DMS53 (cell line): ENCODE measurements at places on chromosomes 16 and 17.
A peak's percentile ranks its signal among the peaks of the same experiment; 100 is the strongest.

DNA sequence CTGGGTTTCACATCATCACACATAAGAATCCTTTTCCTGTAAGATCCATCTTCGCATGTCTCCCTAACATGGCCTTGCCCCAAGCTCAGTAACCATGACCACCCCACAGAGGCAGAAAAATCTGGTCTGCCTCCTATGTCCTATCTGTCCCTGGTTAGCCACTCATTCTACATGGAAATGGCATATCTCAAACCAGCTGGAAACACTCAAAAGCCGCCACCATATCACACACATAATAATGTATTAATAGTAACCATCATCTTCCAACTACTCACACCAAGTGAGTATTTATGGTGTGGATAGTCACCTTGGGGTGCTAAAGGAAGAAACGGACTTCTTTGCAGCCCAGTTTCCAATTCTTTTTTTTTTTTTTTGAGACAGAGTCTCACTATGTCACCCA is 11.4 kb downstream of the FAM117A start:
- DNase-seq: no peak

DNA sequence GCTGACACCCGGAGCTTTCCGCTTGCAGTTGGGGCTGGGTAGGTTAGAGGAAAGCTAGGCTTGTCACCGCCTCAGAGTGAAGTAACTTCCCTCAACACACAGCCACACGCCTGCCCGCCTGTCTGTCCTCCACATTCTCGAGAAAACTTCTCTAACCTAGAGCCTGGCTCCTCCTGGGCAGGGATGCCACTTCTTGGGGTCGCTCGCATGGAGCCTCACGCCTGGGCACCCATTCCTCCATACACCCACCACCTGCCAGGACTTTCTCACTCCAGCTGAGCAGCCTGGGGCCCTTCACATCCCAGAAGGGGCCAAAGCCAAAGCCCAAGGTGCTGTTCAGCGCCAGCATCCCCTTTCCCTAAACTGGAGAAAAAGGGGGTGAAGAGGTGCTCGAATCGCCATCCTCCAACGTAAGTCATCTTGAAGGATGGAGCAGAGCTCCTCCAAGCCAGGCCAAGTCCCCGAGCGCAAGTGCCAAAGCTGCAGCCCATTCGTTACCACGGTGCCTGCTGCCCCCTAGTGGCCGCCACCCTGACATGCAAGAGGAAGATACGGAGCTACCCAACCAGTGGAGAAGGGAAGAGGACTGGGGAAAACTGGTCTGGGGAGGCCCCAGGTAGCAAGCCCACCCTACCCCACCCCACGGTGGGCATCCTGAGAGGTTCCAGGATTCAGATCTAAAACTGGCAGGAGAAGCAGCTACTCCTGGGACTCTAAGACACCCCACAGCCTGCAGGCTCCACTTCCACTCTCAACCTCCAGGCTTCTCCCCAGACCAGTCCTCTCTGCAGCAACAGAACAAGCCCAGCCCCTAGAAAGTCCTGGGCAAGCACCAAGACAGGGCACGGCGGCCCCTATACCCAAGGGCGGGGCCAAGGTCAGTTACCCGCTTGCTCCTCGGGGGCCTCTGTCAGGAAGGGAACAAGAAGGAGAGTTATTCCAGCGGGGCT is 63.1 kb downstream of the MYO18A start:
- peak; percentile 73 for DNase-seq

GRCh38 chr16:31331807-31332301 is 23.1 kb upstream of the ITGAX start:
- DNase-seq: no peak

DNA sequence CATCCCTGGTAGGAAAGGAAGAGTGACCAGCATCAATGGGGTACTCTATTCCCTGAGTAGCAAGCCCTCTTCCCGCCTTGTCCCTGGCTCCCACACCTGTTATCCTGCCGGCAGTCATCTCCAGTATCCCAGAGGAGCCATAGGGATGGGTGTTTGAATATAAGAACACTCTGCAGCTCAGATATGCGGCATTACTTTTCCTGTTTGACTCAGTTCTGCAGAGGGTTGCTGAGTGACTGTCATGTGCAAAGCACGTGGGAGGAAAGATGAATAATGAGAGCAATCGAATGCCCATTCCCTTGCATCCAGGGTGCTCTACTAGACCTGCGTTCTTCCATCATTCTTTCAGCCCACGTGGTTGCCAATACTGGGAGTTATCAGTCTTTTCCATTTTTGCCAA is 115.1 kb downstream of the PRKCB start:
- no peak for DNase-seq

DNA sequence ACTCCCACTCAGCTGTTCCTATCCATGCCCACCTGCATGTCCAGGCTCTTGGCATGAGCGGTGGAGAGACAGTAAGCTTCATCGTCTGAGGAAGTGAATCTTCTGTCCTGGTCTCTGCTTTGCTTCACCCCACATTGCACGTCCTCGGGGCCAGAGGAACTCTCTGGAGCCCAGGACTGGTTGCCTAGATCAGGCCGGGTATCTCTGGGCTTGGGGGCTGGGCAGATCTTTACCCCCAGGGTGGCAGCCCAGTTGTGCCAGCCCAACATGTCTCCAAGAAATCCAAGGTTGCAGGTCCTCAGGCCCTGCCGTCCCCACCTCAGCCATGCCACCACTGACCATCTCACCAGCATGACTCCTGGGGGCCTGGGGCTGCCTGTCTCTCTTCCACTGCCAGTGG is 58.3 kb downstream of the BEAN1 start:
- DNase-seq: no peak

GRCh38 chr17:61700252-61700651 is 109.2 kb upstream of the NACA2 start:
- DNase-seq: no peak

GRCh38 chr16:22614271-22614947 is 103.7 kb downstream of the NPIPB5 start:
- no peak for DNase-seq

- DNase-seq: no peak
Observed at GRCh38 chr16:57707331-57707730, 12.7 kb downstream of the DRC7 start.

- DNase-seq: no peak
Observed at GRCh38 chr17:49403514-49404289, 11.0 kb downstream of the PHB1 start.

GRCh38 chr16:17367036-17367435 is 103.7 kb downstream of the XYLT1 start:
- no peak for DNase-seq

GRCh38 chr17:30570191-30570590 is 93.0 kb downstream of the GOSR1 start:
- DNase-seq: no peak

GRCh38 chr17:40341808-40342503 is 22.6 kb downstream of the GJD3 start:
- peak; percentile 80 for DNase-seq

DNA sequence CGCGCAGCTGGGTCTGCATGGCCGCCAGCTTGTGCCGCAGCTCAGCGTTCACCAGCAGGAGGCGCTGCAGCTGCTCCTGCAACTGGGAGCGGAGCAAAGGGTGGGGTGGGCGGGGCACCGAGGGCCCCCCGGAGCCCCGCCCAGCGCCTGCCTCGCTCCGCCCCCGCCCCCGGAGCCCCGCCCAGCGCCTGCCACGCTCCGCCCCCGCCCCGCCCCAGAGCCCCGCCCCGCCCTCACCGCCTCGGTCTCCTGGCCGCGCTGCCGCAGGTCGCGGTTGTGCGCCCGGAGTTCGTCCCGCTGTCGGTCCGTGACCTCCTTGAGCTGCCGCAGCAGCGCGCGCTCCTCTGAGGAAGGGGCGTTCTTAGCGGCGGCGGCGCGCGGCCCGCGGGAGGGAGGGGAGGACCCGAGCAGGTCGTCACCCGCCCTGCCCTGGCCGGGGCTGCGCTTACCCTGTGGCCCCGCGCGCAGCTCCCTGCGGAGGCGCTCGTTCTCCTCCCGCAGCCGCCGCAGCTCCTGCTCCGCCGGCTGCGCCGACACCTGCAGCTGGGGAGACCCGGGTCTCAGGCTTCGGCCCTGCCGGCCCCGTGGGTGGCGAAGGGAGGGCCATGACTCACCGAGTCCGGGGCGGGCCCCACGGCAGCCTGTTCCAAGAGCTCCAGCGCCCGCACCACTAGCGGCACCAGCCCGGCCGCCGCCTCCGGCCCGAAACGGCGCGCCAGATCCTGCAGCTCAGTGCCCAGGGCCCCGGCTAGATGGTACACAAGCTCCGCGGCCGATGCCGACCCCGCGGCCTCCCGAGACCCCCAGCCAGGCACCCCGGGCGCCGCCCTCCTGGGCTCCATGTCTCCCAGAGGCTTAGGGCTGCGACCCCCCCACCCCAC is 463 bp downstream of the RILP start:
- peak; percentile 95 for DNase-seq

DNA sequence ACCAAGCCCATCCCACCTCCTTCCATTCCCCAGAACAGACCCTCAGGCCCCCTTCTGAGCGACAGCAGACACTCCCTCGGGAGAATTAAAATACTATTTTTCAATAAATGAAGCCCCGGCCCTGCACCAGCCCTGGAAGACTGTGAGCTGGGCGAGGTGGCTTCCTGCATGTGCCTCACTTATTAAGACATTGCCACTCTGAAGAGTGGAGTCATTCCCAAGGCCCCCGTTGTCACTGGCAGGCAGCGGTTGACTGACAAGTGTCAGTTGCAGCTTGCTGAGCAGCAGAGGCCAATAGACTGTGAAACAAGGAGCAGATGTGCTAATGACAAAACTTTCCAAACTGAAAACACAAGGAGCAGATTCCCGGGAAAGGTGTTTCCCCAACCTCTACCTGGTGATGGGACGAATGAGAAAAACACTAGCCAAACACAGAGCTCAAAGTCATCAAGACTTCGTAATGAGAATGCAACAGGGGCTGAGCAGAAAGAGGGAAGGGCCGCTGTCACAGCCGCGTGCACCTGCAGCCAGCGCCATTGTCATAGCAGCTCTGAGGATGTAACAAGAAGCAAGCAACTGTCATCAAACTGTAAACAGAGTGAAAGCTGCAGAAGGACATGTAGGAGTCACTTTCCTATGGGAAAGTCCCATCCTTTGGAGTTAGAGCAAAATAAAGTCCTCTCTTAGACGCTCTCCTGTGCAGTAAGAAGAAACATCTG is 232.1 kb downstream of the C16orf78 start:
- no peak for DNase-seq

- no peak for DNase-seq
Observed at GRCh38 chr16:85187447-85187846, 75.2 kb upstream of the CIBAR2 start.

DNA sequence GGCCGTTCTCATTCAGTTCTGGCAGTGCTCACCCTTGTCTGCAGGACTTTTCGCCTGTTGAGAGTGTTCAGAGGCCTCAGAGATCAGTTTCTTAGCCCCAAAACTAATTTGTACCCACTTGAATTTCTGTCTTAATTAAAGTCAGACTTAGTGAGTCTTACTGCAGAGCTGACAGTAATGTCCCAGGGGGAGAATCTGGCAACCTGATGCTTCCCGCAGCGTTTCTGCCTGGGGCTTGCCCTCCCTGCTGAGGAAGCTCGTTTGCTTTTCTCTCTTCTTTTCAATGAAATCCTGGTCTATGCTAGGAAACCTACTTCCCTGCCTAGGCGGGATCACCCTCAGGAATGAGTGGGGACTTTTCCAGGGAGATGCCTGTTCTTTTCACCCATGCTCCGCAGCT is 25.3 kb downstream of the DBNDD1 start:
- no peak for DNase-seq

- DNase-seq: no peak
Observed at GRCh38 chr17:45971698-45972141, 27.3 kb upstream of the STH start.

- peak; percentile 70 for DNase-seq
Observed at GRCh38 chr17:79042421-79043190, 18.6 kb downstream of the C1QTNF1 start.

GRCh38 chr17:33837281-33837680 is 417.8 kb upstream of the CCL2 start:
- DNase-seq: no peak

- no peak for DNase-seq
Observed at GRCh38 chr17:37137070-37137610, 188.4 kb downstream of the AATF start.

DNA sequence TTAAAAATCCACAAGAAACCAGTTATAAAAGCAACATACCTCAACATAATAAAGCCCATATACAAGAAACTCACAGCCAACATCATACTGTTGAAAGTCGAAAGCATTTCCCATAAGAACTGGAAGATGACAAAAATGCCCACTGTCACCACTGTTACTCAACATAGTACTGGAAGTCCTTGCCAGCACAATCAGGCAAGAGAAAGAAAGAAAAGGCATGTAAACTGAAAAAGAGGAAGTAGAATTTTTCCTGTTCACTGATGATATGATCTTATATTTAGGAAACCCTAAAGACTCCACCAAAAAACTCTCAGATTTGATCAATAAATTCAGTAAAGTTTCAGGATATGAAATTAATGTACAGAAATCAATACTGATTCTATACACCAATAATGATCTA is 45.1 kb downstream of the AHSP start:
- DNase-seq: no peak

DNA sequence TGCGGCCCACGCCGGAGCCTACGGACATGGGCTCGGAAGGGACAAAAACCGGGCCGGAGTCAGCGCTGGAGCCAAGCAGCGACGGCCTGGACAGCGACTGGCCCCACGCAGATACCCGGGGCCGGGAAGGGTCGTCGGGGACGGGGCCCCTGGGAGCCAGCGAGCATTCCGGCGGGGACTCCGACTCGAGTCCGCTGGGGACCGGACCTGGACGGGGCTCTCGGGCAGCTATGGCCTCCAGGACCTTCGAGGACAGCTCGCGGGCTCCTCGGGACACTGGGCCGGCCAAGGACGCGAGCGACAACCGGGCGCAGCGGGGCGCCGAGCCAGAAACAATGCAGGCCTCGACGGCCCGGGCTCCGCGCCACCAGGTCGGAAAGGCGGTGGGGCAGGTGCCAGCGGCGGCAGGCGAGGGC is 1.0 kb downstream of the MYO15B start:
- peak; percentile 82 for DNase-seq

DNA sequence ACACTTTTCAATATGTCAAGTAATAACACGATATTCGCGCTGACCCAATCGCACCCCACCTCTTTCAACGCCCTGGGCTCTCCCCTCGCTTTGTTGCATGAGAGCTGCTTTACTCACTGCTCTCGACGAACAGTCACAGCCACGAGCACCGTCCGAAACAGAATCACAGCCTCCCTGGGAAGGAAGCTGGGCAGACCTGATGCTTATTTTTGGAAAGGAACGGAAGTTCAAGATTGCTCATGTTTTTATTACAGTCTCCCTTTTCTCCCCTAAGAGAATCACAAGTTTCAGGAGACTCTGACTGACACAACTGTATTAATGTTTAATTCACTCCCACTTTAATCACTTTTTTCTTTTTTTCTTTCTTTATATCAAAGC is 67.8 kb downstream of the ANKRD11 start:
- no peak for DNase-seq

DNA sequence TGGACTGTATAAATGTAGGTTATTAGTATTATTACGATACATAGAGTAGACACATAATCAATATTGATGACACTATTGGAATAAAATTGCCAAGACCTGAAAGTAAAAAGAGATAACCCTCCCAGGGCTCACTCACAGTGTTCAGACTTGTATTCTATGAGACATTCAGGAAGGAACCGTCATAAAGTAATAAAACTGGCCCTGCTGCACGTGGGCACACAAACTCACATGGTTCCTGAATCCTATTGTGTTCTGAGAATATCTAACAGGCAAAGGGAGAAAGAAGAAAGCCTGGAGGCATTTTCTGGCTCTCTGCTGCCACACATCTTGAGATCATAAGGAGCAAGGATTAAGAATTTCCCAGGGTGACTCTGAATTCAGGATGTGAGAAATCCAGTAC is 575.9 kb downstream of the HS3ST4 start:
- DNase-seq: no peak
